ENCODE measurements at places on chromosomes 1 and 21.

GRCh38 chr1:37123276-37124115, 89.2 kb upstream of the GRIK3 start:
- no peak for DNase-seq

DNA sequence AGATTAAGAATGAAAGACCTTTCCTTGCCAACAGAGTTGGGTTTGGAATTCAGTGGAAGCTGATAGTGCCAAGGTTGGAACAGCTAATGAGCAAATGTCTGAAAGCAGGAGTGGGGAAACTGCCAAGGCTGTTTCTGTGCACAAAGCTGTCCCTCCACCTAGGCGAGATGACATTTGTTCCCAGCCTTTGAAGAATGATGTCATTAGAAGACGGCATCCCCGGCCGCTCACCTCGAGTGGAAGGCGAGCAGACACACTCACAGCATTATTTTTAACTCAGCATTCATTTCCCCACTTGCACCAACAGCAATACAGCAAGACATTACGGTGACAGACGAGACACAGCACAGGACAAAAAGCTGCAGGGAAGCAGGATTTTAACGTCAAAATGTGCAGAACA, 463.9 kb downstream of the PCP4 start:
- DNase-seq = no peak

DNA sequence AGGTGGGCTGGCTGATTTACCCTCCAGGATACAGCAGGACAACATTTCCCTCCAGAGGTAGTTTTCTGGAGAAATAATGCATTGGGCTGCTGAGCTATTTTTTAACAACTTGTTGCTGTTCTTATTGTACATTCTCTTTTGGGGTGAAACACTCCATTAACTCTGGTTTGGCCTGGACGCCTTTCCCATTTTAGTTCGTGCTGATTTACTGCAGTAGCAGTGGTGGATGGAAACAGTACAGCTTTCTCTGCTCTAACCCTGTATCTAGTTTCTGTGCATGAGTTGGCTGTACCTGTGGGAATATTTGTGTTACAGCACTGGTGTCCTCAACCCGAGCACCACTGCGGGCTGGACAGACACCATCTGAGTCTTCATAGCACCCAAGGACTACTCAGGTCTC, 325.3 kb downstream of the ASTN1 start:
- no peak for DNase-seq

GRCh38 chr1:75616436-75617433, 5.8 kb upstream of the SLC44A5 start:
- DNase-seq = peak; percentile 53

DNA sequence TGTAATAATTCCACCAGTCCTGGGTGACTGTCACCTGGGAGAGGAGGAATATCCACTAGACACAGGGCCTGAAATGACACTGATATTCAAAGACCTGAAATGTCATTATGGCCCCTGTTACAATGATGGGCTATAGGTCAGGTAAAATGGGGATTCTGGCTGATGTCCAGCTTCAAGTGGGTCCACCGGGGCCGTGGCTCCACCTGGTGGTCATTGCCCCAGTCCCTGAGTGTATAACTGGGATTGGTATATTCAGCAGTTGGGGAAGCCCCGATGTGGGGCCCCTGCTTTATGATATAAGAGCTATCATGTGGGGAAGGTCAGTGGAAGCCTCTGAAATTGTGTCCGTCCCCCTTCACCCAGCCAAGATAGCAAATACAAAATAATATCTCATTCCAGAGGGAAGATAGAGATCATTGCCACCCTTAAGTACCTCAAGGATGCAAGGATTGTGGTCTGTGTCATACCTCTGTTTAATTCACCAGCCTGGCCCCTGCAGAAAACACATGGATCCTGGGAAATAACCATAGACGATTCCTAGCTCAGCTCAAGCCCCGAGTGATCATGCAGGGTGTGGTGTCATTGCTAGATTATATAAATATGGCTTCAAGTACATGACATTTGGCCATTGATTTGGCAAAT, 19.4 kb downstream of the PLEKHO1 start:
- no peak for DNase-seq

GRCh38 chr1:116772648-116773045, 18.4 kb downstream of the CD2 start:
- DNase-seq = no peak

- no peak for DNase-seq
These were observed 66.8 kb downstream of the SLC27A3 start for GRCh38 chr1:153842006-153842471.

DNA sequence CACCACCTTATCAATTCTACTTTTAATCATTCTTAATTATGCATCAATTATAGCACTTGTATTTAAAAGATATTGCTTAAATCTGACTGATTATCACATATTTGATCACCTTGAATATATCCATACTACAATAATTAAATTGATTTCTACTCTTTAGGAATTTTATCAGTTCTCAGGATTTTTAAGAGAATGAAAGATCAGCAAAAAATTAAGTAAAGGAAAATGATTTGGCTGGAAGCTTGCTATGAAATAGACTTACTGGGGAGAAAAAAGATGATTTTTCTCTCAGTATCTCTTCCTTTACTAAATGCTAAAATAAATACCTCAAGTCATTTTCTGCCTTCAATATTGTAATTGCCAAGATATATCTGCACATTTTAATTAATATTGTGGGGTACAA, 848.6 kb downstream of the LTN1 start:
- no peak for DNase-seq

DNA sequence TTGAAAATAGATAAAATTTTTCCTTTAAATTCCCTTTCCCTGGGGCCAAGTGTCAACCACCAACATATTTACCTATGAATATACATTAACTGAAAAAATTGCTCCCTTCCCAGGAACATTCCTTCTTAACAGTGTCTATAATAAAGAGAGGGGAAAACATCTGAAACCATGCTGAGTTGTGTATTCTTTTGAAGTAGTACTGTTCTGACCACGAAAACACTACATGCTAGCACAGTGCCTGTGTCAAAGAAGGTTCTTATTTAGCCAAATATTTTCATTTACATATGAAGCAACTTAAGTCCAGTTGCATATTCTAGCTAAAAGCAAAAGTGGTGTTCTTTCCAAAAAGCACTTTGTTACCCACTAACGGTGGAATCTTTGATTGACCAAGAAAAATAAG, 311.2 kb downstream of the VAV3 start:
- DNase-seq = no peak

DNA sequence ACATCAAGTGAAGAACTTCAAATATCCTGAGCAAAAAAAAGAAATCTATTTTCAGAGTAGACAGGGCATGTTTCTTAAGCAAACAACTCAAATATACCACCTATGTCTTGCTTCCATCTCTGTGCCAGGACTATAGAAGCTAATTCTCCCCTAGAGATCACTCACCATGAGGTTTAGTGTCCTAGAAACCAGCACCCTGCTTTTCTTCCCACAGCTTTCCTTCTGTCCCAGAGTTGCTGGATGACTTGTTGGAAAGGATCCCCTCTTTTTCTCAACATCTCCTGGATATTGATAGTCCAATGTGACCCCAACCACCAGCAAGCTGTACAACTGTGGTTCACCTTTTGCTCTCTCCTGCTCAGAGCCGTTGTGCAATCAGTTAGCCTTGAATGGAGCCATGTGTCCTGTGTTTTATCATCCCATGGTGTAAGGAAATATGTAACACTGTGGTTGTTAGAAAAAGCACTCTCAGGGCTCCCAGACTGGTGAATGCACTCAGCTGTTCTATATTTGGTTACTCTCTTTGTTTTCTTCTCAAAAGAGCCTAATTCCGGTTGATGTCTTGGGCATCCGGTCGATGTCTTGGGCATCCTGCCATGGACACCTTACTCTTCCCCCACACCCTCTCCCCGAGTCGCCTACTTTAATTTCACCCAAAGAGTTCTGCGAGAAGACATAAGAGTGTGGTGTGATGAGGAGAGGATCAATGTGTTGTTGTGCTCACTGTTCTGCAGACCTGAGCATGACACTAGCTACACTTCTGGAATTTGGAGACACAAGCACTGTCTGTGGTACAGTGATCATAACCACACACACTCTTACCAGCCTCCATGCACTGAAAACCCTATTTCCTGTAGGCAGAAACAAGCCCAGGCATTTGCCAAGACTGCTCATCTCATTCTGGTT, 1.7 kb downstream of the TNFSF4 start:
- DNase-seq = no peak

GRCh38 chr1:6954591-6954990, 169.3 kb downstream of the CAMTA1 start:
- DNase-seq = no peak

DNA sequence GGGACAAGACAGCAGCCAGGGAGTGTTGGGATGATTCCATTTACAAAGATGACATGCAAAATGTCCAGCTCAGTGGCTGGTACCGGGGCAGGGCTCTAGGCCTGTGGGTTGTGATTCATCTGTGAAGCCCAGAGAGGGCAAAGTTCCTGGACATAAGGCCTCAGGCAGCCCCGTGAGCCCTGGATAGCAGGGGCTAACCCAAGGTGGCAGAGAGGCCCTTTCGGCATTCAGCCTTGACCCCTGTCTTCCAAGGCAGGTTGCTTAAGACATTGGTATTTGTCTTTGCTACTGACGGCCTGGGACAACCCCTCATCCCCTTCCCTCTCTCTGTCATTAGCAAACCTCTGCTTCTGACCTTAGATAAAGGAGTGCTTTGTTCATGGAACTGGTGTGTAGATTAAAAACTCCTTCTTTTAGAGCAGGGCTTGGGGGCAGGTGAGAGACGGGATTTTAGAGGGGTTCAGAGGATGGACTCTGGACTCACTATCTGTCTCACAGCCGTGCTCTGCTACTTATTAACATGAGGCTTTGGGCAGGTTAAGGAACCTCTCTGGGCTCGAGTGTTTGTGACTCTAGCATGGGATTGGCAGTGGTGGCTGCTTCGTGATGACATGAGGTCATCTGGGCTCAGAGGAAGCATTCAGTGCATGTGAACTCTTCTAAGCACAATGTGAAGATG, 36.3 kb downstream of the TMEM51 start:
- no peak for DNase-seq

DNA sequence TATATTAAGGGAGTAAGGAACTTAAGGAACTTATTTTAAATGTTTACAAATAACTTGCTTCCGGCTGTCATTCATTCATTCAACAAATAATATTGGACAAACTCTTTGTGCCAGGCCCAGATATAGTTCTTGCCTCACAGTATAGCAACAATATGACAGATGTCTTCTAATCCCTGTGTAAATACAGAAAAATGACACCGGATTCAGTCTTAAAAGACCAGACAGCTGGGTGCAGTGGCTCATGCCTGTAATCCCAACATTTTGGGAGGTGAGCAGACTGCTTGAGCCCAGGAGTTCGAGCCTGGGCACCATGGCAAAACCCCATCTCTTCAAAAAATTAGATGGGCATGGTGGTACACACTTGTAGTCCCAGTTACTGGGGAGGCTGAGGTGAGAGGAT, 23.7 kb downstream of the EIF2B3 start:
- DNase-seq = no peak

DNA sequence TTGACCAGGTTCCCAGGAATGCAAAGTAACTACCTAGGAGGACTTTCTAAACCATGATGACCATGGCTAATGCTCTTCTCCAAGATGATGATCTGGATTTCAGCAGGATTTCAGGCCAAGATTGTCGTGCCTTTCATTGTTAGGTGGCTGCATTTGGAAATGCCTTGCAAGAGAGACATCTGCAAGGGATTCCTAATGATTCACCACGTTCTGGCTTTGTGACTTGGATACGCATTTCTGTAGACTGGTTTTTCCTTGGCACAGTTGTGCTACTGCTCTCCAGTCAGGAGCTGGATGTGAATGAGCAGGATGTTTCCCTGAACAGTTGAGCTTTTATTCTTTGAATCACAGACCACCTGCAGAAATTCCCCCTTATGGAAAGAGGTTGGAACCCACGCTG, 212.4 kb downstream of the BACH1 start:
- DNase-seq = no peak

- DNase-seq = no peak
These were observed 18.7 kb upstream of the ADAR start for GRCh38 chr1:154626456-154627256.

DNA sequence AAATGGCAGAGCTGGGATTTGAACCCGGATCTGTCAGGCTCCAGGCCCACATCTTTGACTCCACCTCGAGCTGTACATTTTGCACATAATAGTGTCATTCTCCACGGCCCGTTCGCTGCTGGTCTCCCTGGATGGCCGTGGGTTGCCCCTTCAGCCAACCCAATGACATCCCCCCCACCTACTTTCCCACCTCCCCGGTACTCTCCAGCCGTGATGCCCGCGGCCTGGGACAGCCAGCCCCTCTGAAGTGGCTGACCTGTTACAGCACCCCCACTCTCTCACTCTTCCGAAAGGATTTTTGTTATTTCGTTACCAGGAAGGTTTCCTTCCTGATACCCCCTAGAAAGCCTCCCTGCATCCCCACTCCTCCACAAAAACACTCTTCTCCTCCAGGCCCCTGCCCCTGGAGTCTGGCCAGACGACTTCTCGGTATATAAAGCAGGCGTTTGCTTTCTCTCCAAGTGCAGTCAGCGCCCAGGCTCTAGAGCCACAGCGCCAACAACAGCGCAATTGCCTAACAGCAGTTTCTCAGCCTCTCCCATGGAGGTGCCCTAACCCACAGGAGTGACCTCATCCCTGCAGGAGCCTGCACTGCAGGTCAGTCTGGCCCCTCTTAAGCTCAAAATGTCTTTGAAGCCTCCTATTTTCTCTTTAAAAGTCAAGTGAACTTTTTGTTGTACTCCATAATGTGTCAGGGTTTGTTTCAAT, 14.5 kb upstream of the GJB5 start:
- no peak for DNase-seq

DNA sequence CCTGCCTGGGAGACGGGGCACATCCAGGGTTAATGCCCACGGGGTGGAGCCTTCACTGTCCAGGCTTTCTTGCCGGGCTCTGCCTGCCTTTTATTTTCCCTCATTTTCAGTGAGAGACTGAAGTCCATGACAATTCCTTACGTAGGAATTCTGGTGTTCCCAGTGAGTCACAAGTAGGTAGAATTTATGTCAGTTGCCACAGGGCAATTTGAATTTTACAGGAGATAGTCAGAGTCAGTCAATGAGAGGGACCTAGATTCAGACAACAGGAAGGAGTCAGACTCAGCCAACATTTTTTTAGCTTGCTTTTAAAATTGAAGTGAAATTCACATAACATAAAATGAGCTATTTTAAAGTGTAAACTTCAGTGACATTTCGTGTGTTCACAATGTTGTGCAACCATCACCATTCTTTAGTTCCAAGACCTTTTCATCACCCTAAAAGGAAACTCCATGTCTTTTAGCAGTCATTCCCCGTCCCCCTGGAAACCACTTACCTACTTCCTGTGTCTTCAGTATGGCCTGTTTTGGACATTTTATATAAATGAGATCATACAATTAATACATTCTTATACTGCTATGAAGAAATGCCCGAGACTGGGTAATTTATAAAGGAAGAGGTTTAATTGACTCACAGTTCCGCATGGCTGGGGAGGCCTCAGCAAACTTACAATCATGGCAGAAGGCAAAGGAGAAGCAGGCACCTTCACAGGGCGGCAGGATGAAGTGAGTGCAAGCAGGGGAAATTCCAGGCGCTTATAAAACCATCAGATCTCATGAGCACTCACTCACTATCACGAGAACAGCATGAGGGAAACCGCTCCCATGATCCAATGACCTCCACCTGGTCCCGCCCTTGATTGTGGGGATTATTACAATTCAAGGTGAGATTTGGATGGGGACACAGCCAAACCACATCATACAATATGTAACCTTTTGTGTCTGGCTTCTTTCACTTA, 14.6 kb downstream of the AJAP1 start:
- DNase-seq = no peak

GRCh38 chr1:117000142-117000541, 1.4 kb upstream of the CD101 start:
- DNase-seq = no peak

Data from renal cortex interstitium (tissue), 15 donors.